Substantia nigra (tissue), 51 donors: ENCODE measurements at places on chromosomes 2 and 18.

GRCh38 chr2:33620-34019 lies 12.7 kb downstream of the FAM110C start:
- DNase-seq, result no peak

DNA sequence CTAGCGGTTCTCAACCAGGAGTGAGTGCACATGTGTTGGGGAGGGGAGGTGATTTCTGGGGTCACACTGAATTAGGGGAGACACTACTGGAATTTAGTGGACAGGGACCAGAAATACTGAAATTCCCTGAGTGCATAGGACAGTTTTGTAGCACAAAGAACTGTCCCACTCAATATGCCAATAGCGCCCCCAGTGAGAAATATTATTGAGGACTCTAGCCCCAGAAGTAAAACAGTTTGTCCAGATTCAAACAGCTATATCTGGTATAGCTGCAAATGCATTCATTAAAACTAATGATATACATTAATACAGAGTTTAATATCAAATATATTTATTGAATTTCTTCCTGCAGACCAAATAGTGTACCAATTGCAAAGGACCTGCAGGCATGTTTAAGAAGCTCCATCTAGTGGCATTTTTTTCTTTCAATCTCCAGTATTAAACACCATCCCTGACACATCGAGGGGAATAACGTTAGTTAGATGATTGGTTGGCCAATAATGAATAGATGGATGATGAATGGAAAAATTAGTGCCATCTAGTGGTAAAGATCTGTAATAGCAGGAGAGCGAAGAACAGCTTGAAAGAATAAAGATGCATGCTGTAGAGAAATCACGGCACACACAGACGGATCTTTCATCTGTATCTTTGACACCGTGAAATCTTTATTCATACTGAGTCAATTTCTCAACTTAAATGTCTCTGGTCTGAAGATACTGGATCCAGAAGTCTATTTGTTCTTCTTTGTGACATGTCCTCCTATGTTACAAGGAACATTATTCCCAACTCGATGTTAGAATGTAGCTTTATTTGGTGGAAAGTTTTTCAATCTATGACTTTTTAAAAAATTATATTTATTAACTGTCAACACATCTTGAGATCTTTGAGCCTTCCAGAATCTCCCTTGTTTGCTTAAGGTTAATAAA lies 62.5 kb downstream of the DHRS9 start:
- no peak for DNase-seq

DNA sequence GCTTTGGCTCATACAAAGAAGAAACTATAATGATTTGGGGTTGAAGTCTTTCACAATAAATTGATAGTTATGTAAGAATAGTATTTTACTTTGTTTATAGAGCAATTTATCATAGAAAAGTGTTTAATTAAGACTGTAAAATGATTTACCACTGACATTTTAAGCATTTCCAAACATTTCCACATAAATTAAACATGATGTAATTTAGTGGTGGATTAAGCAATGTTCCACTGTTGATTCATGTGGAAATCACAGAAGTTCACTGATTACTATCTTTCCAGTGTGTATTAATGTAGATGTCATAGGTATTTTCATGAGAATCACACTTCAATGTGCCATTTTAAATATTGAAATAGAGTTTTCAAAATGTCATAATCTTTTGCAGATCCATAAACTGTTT lies 40.1 kb upstream of the GRB14 start:
- DNase-seq, result no peak

GRCh38 chr2:11480859-11481258 lies 14.9 kb upstream of the E2F6 start:
- DNase-seq, result no peak

GRCh38 chr18:68484241-68484640 lies 230.7 kb downstream of the TMX3 start:
- DNase-seq, result no peak

GRCh38 chr2:156192468-156192867 lies 140.1 kb downstream of the NR4A2 start:
- DNase-seq, result no peak

DNA sequence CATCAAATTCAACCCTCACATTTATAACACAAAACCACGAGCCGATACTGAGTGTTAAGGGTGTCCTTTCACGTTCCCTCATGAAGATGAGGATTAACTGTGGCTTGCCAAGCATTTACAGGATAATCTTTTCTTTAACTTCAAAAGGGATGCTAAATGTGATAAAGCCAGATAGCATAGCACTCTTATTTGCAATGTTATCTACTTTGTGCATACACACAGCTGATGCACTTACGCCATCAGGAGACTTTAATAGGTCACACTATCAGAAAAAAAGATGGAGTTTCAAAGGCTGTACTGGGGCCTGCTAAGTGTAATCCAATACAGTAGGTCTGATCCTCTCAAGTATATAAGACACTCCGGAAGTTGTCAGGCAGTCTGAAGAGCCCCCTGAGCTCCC lies 572.7 kb downstream of the PIK3C3 start:
- DNase-seq, result no peak

DNA sequence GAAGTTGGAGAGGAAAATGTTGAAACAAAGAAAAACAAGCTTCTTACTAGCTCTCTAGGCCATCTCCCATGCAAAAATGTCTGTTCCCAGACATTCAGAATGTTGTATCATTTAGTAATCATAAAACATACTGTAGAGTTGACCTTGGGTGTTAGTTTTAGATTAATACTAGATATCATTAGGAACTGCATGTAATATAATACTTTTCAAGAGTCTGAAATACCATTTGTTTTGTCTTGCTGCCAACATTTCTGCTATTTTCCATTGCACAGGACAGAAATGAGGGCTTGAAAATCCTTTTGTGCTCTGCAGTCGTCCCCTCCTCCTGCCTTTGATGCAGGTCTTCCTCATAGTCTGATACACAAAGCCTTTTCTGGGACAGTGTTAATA lies 89.5 kb upstream of the RBMS1 start:
- no peak for DNase-seq

DNA sequence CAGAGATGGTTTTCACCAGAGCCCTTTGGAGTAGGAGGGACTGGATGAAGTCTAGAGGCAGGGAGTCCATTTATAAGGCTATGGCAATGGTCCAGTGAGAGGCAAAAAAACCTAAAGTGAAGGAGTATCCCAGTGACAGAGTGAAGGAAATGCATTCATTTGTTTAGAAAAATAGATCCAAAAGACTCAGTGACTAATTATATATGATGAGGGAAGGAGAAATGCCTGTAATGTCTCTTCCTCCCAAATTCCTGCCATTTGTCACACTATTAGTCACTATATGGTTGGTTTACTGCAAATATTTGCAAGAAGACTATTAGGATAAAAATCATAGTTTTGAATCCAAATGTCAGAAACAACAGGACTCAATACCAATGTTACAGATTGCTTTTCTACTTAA lies 104.2 kb downstream of the ZNF521 start:
- DNase-seq, result no peak

- DNase-seq, result peak; percentile 12
Measured at GRCh38 chr2:165016772-165017411, 61.6 kb upstream of the SLC38A11 start.
